Memory B cell (primary cell): ENCODE measurements at places on chromosomes 5 and 9.

DNA sequence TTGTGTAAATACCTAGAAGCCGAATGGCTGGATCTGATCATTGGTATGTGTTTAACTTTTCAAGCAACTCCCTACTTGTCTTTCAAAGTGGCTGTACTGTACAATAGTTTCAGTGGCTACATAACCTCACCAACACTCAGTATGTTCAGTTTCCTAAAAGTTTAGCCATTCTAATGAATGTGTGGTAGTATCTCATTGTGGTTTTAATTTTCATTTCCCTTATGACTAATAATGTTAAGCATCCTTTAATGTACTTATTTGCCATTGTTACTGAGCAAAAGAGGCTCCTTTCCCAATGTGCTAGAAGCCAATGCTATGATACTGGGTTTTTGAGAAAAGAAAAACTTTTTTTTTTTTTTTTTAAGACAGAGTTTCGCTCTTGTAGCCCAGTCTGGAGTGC is 27.8 kb upstream of the ALDOB start:
- no peak for DNase-seq

DNA sequence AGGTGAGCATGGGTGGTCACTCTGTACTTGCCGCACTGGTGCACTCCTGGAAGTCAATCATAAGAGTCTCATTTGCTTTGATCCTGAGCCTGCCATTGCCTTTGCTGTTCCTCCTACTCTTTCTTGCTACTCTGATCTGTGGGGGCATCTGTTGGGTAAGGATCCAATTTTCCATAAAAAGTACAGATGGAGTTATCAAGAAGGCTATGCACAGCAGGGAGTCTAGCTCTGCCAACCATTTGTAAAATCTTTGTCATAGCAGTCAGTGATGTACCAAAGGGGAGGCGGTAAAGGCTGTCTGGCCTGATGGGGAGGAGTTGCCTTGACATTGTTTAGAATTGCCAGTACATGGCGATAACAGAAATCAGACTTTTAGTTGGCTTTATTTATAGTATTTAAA is 109.0 kb upstream of the PLPPR1 start:
- DNase-seq, result no peak

GRCh38 chr5:153498516-153498915 is 8.0 kb downstream of the GRIA1 start:
- no peak for DNase-seq

DNA sequence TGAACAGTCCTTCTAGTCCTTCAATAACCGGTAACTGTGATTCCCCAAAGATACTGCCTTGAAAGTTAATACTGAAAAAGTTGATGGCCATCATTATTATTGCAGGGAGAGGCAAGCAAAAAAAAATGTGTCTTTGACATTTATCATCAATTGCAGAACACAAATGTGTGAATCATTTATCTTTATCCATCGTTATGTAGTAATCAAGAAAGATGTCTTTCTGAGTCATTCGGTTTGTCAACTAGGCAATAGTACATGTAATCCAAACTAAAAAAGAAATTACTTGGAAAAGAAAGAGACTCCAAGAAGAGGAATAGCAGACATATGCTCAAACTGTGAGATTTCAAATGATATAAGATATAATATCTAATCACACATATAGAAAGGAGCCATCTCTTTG is 473.0 kb downstream of the CETN3 start:
- no peak for DNase-seq

DNA sequence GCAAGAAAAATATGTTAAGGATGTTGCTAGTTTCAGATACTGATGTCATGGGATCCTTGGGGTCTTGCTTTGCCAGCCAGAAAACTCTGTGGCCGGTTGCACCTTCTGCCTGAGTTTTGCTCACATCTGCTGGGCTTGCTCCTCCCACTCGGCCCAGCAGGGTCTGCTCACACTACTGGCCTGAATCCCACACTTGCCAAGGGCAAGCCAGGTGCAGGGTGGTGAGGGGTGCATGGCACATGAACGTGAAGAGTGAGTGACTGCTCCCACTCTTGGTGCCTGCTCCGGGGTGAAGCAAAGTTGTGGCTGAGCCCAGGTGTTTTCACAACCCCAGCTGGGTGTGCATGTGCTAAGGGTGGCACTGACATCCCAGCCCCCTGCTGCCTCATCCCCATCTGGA is 83.1 kb upstream of the STARD4 start:
- no peak for DNase-seq

GRCh38 chr9:110255463-110256379 is 586 bp downstream of the TXN start:
- no peak for DNase-seq

DNA sequence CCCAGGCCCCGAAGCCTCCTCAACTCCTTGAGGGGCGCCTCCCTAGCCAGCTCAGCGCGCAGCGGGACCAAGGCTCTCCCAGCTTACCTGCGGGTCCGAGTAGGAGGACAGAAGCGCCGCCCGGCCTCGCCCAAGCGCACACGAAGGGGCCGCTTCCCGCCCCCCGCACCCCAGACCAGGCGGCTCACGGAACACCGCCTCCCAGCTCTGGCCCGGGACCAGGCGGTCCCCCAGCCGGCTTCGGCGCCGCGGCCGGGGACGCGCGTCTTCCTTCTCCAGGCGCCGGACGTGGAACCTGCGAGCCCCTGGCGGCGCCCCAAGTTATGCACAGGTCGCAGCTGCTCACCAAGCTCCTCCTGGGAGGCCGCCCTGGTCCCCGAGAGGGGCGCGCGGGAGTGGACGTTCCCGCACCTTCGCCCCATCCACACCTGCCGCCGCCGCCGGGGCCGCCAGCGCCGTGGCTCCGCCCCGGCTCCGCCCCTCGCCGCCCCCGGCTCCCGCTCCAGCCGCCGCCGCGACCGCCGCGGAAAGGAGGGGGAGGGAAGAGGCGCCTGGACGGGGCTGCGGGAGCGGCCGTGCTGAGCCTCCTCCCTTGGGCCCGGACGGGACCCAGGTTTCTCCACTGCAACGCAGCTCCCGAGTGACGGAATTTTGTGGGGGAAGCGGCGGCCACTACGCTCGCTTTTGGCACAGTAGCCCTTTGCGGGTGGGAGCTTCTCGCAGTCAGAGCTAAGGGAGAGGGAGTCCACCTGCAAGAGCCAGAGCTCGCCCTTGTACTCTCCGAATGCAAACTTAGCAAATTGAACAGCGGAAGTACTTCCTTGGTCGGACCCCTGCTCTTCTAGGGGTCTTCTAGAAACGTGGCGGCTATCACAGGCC is 77.5 kb upstream of the IFNE start:
- DNase-seq, result no peak

GRCh38 chr9:115596021-115596745 is 478.2 kb upstream of the TNC start:
- no peak for DNase-seq

- DNase-seq, result no peak
These were observed 10.3 kb downstream of the SPATA31E1 start for GRCh38 chr9:87892956-87893355.

DNA sequence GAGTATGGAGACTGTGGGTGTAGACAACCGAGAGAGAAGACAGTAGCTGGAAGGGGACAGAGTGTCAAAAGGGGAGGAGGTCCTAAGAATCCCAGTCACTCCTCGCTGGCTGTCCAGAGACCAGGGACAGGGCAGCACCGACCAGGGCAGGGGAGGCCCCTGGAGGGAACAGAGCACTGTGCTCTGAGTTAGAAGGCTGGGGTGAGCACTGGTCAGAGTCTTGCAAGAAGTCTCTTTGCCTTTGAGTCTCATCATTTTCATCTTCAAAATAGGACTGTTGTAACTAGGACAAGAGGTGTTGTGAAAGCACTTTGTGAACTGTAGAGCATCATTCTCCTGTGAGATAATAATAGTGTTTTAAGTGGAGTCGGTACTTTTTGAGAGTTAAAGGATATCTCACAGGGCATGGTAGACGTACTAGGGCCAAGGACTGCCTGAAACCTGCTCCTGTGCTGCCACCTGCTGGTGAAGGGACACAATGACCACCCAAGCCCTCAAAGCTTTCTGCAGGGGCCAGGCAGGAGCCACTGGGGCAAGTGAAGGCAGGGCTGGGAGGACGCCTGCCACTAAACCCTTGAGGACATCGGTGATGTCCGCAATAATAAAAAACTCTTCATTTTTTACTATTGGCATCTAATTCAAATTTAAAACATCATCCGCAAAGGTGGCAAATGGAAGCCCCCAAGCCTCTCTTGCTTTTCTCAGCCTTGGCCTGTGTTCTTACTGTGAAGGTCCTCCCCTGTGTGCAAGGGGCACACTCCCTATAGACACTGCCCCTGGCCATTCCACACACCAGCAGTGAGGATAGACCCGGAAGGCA is 28.2 kb downstream of the SLC6A7 start:
- peak; percentile 84 for DNase-seq

GRCh38 chr9:114972510-114973136 is 42.2 kb upstream of the TNFSF8 start:
- no peak for DNase-seq

DNA sequence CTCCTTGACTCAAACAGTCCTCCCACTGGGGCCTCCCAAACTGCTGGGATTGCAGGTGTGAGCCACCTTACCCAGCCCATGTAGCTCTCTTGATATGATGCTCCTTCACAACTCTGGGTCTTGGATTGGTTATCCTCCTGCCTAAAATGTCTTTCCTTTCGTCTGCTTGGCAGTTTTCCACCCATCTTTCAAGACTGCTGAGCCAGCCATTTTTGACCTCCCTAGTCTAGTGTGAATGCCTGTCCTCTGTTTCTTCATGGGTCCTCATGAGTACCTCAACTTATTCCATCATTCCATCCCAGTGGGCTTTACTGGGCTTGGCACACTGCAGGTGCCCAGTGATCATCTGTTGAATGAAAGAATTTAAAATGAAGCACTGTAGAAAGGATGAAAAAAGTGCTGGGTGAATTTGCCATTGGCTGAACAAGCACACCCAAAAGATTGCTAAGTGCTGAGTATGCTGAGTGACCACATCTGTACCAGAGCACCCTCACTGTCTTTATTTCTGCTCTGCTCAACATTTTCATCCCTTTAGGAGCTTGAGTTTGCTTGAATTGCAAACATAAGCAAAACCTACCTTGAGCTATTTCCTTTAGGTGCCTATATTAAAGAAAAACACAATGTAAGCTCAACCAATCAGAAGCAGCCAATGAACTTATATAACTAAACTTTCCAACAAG is 84.8 kb upstream of the FAM169A start:
- no peak for DNase-seq

GRCh38 chr9:119071636-119072035 is 297.6 kb downstream of the BRINP1 start:
- DNase-seq, result no peak

DNA sequence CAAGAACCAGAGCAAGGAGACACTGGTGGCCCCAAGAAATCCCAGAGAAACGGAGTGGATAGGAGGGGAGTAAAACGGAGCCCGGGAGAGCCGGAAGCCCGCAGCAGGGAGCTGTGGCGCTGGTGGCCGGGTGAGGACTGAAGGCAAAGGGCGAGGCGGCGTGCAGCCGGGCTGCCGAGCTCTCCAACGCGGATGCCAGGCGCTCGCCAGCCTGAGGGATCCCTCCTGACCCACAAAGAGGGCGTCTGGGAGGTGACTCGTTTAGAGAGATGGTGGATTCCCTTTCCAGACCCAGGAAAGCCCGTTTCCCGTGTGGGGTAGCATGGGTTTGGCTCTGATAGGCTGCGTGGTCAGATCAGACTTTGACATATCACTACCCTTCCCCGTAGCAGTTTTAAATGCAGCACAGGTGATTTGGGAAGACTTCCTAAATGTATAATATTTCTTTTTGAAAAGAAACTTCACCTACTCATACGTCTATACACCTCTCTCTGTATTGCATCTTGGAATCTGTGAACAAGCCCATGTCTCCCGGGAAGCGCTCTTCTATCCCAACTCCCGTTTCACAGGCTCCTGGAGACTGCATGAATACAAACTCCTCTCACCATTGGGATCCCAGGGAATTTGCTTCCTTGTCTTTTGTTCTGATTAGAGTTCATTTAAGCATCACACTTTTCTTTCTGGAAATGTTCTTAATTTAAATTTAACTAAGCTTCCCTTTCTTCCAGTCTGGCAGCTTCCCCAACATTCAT is 158.1 kb downstream of the C9orf152 start:
- no peak for DNase-seq

- no peak for DNase-seq
These were observed 123.7 kb upstream of the FBXL17 start for GRCh38 chr5:108505608-108506007.

- DNase-seq, result no peak
These were observed 169.6 kb upstream of the GNA14 start for GRCh38 chr9:77817590-77818311.

- no peak for DNase-seq
These were observed 23.2 kb upstream of the C5orf63 start for GRCh38 chr5:127096328-127096993.

GRCh38 chr5:13704396-13704795 is 240.1 kb downstream of the DNAH5 start:
- no peak for DNase-seq

GRCh38 chr9:36325081-36325828 is 67.0 kb upstream of the GNE start:
- DNase-seq, result no peak

GRCh38 chr5:39631958-39632357 is 207.2 kb upstream of the DAB2 start:
- no peak for DNase-seq

DNA sequence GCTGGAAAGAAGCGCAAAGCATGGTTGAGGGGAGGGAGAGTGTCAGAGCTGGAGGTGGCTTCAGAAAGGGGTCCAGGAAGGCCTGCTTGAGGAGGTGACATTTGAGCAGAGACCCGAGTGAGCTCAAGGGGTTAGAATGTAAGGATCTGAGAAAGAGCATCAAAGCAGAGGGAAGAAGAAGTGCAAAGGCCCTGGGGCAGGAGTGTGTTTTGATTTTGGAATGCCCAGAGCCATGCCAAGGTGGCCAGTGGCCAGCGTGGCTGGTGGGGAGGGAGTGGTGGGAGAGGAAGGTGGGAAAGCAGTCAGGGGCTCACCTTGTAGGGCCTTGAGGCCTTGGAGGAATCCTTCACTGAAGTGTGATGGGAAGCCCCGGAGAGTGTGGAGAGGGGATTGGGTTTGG is 15.4 kb downstream of the FGF18 start:
- no peak for DNase-seq

DNA sequence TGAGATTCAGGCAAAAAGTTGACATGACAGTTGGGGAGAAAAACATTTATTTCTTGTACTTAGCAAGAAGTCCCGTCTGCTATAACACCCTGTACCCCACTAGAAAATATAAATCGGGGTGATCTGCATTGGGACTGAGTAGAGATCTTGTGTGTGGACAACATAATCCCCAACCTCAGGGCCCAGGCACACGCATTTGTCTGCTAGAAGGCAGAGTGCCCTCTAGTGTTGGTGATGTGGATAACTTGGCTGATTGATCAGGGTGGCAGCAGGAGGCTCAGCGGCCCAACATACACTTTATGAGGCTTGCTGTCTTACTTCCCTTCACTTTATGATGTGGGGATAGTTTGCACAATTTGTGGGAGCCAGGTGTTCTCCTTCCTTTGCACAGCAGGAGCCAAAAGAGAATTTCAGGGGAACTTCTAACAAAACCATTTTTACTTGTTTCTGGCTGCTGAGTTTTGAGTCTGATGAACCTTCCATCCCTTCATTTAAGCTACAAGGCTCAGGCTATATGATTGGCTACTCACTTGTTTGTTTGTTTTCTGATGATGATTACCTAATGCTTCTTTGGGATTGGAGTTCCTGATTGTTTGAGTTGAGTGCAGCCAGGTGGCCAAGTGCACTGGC is 263.2 kb downstream of the DMAC1 start:
- no peak for DNase-seq

- DNase-seq, result no peak
These were observed 71.5 kb upstream of the ANXA1 start for GRCh38 chr9:73080110-73080694.
